Stimulated activated CD4-positive, alpha-beta T cell treated with anti-CD3 and anti-CD28 coated beads, TNF-alpha, amount 100 ng/mL, for 48 hours (primary cell): ENCODE measurements at places on chromosomes 7 and 10.

GRCh38 chr7:24025765-24026164, 258.2 kb upstream of the NPY start:
- DNase-seq: no peak

DNA sequence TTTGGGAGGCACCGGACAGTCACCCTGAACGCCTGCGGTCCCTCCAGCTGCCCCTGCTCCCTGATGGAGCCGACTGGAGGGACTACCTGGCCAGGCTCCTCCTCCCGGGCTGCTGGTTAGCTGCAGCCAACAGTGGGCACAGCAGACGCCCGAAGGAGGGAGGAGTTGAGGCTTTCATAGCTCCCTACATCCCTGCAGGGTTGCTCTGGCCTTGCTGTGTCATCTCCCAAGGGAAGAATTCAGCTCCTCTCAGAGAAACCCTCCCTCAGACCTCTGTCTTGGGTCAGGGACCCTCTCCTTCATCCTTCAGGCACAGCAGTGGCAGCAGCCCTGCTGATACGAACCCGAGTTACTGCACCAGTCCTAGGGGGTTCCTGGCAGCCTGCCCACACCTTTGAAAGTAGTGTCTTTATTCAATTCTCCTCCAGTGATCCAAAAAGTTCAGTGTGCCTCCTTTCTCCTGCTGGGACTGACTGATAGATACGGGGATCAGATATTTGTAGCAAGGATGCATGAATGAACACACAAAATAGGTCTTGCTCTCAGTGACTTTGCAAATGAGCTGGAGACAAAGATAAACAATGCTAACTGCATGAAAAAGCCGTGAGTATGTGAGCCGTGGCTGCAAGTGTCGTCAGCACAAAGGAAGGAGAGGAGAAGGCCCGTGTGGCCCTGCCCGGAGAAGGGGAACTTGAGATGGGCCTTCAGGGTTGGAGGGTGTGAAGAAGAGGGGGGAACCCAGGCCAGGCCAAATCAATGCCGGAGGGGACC, 136.6 kb downstream of the PRKAG2 start:
- DNase-seq: no peak

DNA sequence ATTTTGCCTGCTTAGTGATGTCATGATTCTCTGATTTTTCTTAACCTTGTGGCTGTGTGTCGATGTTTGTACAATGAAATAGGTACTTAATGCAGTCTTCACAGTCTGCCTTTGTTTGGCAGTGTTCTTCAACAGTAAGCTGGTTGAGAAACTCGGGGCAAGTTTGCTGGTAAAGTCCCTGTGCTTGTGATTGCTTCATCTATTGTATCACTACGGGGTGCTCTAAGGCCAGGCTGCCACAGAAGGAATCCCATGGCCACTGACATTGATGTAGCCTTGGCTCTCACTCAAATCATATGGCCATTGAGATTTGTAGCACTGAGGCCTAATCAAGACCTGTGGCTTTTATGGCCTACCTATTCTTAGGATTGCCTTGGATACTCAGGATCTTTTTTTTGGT, 33.5 kb upstream of the PRSS37 start:
- DNase-seq: no peak

- DNase-seq: no peak
These were observed 245.9 kb upstream of the HGF start for GRCh38 chr7:82015751-82016150.

DNA sequence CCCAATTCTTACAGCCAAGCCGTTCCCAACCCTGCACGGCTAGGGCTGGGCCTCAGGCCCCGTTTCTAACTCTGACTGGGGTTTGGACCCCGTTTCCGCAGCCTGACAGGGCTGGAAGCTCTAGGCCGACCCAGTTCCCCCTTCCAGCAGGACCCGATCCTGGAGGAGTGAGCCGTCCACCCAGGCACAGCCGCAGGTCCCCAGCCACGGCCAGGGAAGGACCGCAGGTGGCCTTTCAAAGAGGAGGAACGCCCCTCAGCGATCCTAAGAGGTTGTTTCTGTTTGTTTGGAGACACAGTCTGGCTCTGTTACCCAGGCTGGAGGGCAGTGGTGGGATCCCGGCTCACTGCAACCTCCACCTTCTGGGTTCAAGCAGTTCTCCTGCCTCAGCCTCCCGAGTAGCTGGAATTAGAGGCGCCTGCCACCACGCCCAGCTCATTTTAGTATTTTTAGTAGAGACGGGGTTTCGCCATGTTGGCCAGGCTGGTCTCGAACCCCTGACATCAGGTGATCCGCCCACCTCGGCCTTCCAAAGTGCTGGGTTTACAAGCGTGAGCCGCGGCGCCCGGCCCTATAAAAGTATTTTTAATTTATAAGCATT, 778 bp upstream of the GET4 start:
- no peak for DNase-seq

DNA sequence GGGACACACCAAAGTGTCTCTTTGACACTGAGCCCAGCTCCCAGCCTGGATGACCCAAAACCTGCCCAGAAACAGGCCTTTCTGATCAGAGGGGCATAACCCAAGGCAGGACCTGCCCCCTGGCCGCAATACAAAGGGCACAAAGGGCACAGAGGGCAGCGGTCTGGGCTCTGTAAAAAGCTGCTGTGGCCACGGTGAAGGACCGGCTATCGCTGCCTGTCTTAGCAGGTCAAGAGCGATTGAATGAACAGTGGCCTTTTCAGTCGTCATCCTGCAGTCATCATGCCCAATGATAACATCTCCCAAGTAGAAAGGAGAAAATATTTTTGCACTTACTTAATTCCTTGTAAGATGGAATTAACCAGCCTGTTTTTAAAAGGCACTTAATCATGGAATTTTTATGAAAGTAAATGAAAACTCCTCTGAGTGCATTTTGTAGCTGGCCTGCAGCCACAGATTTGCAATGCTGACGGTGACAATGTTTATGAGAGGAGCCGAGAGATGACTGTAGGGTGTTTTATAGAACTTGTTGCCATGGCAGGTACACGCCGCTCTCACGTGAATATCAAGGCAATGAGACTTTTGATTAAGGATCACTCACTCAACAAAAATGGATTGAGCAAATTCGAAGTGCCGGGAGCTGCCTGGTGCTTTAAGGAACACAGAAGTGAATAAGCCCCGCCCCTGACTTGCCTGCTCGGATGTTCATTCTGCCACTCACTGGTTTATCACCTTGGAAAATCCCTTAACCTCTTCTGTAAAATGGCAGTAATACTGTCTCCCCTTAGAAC, 47.3 kb upstream of the BHLHA15 start:
- DNase-seq: no peak
